Activated naive CD4-positive, alpha-beta T cell treated with anti-CD3 and anti-CD28 coated beads for 36 hours (primary cell): ENCODE measurements at places on chromosomes 5 and 9. TPM values are rescaled to one million over a fixed set of nuclear protein-coding genes. Genes with fewer than 3 reads are reported as not detected.

- DNase-seq, result no peak
Measured at GRCh38 chr5:67141644-67142043, 55.0 kb downstream of the CD180 start.

The ANKRD33B gene
- 1.9 TPM for total RNA-seq

The ANKRD31 gene
- 0.35 TPM for total RNA-seq

The SLC6A19 gene
- not detected for total RNA-seq

GRCh38 chr9:98719055-98719454 lies 10.3 kb upstream of the GABBR2 start:
- DNase-seq, result no peak
